ENCODE measurements at places on chromosomes 13 and 19.

- no peak for DNase-seq
Observed at GRCh38 chr13:108657519-108657918, 28.1 kb downstream of the MYO16 start.

- DNase-seq = no peak
Observed at GRCh38 chr13:108828086-108828815, 198.8 kb downstream of the MYO16 start.

- DNase-seq = peak; percentile 47
Observed at GRCh38 chr13:89375839-89376238, 1704.7 kb downstream of the SLITRK5 start.

DNA sequence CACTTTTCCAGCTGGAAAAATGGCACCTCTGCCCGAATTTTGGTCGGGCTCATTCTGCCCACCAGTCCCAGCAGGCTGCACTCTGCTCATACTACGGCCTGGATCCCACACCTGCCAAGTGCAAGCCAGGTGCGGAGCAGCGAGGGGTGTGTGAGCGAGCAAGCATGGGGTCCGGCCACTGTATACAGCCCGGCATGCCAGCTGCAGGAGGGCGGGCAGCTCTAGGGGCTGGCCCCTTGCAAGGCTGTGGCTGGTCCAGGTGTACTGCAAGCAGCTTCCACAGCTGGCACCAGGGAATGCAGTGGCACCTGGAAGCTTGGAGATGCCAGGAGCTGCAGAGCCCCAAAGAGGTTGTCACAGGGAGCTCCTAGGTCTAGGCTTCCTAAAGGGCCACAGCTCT, 2.7 kb upstream of the INTS6 start:
- DNase-seq = no peak

DNA sequence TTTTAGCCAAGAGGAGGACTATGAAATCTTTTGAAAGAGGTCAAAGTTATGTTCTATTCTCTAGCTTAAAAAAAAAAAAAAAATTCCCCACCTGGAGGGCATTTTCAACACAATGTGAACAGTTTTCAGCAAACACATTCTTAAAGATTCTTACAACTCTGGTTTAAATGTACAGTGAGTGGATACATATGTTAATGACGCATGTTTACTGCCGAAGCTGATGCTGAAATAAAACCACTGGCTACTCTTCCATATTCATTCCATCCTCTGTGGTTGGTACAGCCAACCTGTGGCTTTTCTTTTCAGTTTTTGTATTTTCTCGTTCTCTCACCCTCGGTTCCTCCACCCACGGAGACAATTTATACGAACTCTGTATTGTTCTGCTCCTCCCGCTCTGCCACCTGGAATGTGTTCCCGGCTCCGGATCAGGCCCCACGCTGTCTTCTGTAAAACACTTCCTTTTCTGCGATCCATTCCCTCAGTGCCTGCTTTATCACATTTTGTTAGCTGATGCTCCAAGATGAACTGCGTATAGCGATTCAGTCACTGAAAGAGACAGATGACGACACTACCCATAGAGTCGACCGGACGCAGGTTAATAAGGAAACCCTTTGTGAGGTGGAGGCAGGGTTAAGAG, 466.4 kb upstream of the ARGLU1 start:
- no peak for DNase-seq

GRCh38 chr19:31995546-31995945, 349.9 kb upstream of the ZNF507 start:
- no peak for DNase-seq
